ENCODE measurements at places on chromosomes 6 and 20. TPM values are rescaled to one million over a fixed set of nuclear protein-coding genes. Genes with fewer than 3 reads are reported as not detected.

The CFAP206 gene
- total RNA-seq: 0.22 TPM

The PROKR2 gene
- not detected for total RNA-seq

The PRR18 gene
- 0.22 TPM for total RNA-seq

The CLPSL2 gene
- total RNA-seq: not detected

The ABHD16B gene
- not detected for total RNA-seq

The BNIP5 gene
- 0.04 TPM for total RNA-seq

The OSTM1 gene
- total RNA-seq: 16.5 TPM

The PTK6 gene
- total RNA-seq: not detected

The IMPG1 gene
- total RNA-seq: 0.22 TPM

The PEX3 gene
- 21.9 TPM for total RNA-seq

The SGK2 gene
- 0.75 TPM for total RNA-seq

The HDDC2 gene
- 50.2 TPM for total RNA-seq

The ITPR3 gene
- 4.1 TPM for total RNA-seq

The KIF25 gene
- 1.8 TPM for total RNA-seq

The KCNQ5 gene
- total RNA-seq: 0.44 TPM

The ERMARD gene
- 22.4 TPM for total RNA-seq

The EPHA7 gene
- 9.8 TPM for total RNA-seq

The HUS1B gene
- total RNA-seq: 0.18 TPM

The WFDC6 gene
- total RNA-seq: not detected

The HLA-DQA1 gene
- total RNA-seq: 2.6 TPM

The PTPRK gene
- 21.2 TPM for total RNA-seq

The KHDC3L gene
- not detected for total RNA-seq

The LAMA2 gene
- total RNA-seq: 165 TPM

The MEP1A gene
- total RNA-seq: not detected

The PCNA gene
- total RNA-seq: 65.2 TPM

The IL17F gene
- total RNA-seq: not detected

The CRISP1 gene
- not detected for total RNA-seq

The PSORS1C2 gene
- not detected for total RNA-seq

The LSM14B gene
- total RNA-seq: 57.1 TPM

The OR2B6 gene
- total RNA-seq: 0.09 TPM

The OR2J3 gene
- not detected for total RNA-seq

The OPN5 gene
- total RNA-seq: 0.18 TPM

The AK9 gene
- 10.5 TPM for total RNA-seq

The KIFC1 gene
- total RNA-seq: 10.5 TPM

The NRSN1 gene
- total RNA-seq: not detected

The TOX2 gene
- total RNA-seq: 0.44 TPM

The CCN6 gene
- 0.09 TPM for total RNA-seq

The LAMA4 gene
- 219 TPM for total RNA-seq

The DLK2 gene
- total RNA-seq: 2.0 TPM

The AMD1 gene
- 41.8 TPM for total RNA-seq

Measured in muscle of leg (tissue), 16 donors.